ENCODE measurements at places on chromosomes 6 and 20.

DNA sequence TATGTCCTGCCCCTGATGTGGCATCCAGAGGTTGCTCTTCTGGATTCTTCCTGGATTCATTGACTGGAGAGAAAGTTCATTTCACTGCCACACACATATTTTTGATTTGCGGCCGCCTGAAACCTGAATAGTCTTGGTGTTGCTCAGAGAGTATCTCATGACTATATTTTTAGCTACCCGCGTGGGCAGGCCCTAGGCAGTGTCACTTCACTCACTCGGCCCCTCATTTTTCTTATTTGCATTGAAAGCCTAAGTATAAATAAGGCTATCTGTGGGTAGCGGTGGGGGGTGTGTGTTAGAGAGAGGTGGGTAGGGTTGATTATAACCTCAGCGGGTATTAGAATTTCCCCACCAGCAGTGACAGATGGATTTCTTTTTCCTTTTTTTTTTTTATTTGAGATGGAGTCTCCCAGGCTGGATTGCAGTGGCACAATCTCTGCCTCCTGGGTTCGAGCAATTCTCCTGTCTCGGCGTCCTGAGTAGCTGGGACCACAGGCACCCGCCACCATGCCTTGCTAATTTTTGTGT lies 113.5 kb downstream of the JARID2 start:
- no peak for DNase-seq

- no peak for DNase-seq
Measured at GRCh38 chr6:126376682-126377081, 36.8 kb downstream of the CENPW start.

DNA sequence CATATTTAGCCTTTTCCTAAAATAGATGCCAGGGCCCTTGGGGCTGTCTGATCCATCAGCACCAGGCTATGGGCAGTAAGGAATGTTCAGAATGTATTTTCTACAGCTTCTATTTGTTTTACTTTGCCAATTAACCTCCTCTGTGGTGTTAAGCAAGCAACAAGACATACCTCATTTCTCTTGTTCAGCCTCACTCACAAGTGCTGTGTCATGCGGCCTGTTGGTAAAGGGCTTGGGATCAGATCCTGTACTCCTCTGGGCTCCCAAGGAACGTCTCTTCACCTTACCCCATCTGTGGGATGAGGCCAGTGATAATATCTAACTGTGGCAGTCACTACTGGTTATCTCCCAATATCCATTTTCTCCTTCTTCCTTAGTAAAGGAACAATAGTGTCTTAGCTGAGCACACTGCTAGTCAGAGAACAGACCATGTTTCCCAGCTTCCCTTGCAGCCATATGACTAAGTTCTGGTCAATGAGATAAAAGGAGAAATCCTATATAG lies 7.0 kb upstream of the DSTN start:
- no peak for DNase-seq

GRCh38 chr6:255751-256083 lies 36.6 kb upstream of the DUSP22 start:
- DNase-seq = no peak

- no peak for DNase-seq
Measured at GRCh38 chr20:30892541-30893345, 364.7 kb upstream of the DEFB115 start.

DNA sequence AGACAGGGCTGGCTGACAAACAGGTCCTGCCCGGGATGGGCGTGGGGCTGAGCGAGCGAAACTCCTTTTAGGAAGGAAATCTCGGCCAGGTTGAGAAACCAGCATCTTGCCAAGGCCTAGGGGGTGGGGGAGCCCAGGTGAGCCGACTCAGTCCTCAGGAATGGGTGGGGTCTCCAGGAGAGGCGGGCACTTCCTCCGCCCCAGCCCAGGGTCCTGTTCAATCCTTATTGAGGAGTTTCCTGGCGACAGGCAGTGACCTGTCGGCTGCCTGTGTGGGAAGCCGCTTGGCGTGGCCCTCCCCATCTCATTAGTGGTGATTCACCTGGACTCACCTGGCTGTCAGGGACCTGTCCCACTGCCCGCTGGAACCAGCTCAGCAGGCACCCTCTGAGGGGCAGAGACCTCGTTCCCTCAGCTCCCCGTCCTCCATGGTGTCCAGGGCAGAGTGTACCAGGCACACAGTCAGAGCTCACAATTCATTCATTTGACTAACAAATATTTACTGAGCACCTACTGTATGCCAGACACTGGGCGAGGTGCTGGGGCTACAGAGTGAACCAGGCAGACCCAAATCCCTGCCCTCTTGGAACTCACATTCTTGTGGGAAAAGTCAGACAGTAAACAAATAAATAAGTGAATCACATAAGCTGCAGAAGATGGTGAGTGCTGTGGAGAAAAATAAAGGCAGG lies 51.1 kb downstream of the FGD2 start:
- no peak for DNase-seq

GRCh38 chr6:132279592-132280139 lies 121.6 kb downstream of the MOXD1 start:
- peak; percentile 47 for DNase-seq

DNA sequence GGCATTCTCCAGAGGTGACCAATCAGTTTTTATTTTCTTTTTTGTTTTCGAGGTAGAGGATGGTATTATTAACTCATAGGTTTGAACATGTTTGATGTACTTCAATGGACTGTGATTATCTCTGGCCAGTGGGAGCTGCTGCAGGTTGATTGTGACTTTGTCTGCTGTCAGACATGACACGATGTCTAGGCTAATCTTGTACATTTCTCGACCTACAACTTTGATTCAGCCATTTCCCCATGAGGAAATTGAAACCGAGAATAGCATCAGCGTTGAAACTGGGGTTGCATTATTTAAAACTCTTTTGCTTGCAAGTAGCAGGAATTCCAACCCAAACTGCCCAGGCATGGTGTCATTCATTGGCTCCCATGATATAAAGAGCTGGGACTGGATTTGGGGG lies 218.9 kb downstream of the CDH26 start:
- DNase-seq = no peak

DNA sequence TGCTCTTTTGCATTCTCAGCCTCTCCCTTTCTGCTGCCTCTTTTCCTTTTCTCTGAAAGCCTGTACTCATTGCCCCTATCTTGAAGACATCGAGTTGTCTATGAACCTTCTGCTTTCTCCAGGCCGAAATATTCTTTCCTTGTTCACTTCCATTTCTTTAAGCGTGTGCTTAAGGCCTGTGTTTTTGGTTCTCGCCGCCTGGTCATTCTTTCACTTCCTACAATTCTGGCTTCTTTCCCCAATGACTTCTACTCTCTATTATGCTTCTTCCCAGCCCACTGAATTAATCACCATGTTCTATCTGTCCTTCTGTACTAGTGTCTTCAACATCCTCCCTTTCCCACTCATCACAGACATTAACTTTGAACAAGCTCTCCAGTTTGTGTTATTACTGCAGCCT lies 69.6 kb downstream of the C6orf52 start:
- no peak for DNase-seq

DNA sequence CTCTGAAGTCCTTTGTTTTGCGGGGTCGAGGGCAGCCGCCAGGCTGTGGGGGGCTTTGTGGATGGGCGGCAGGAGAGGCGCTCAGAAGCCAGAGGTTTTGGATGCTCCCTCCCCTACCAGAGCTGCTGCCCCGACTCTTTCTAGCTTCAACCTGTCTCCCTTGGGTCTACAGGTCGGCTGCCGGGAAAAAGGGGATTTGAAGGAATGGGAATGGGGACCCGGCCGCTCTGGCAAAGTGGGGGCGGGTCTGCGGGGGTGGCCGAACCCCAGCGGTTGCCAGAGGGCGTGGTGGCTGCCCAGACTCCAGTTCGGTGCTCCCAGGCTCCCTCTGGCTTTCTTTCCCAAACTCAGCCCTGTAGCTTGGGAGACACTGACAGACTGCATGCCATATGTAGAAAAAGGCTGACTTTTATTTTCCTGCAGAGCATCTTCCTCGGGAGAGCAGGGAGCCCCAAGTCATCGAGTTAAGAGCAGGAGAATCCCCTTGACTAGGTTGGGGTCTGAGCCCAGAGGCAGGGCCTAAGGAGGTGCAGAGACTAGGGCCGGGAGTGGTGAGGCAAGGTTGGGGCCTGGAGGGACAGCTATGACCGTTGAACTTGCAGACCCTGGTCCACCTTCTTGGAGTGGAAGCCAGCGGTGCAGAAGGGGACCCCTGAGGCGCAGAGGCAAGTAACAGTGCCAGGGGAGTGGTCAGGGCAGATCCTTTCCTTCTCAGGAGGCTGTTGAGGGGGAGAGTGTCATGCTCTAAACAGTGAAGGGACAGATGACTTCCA lies 1.4 kb upstream of the PPP1R18 start:
- DNase-seq = no peak

GRCh38 chr20:60851826-60852704 lies 400.0 kb upstream of the CDH4 start:
- no peak for DNase-seq

- no peak for DNase-seq
Measured at GRCh38 chr6:113629975-113630737, 227.0 kb upstream of the MARCKS start.

DNA sequence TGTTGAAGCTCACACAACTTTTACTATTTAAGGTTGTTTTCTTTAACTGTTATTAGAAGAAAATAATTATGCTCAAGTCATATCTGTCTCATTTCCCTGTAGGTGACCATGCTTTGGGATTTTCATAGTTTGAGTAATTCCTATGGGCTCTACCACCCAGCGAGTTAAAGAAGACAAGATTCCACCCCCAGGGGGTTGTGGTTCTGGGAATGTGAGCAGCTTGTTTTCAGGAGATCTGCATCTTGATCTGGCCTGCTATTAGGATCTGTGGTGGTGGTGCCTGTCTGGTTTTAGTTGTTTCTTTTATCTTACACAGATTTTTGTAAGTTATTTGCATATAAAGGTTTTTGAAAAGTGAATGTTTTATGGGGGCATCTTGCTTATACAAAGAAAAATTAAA lies 20.2 kb upstream of the REV3L start:
- DNase-seq = no peak

GRCh38 chr20:37895166-37895565 lies 7.8 kb upstream of the VSTM2L start:
- no peak for DNase-seq

- no peak for DNase-seq
Measured at GRCh38 chr20:31593221-31594001, 11.7 kb upstream of the ID1 start.

DNA sequence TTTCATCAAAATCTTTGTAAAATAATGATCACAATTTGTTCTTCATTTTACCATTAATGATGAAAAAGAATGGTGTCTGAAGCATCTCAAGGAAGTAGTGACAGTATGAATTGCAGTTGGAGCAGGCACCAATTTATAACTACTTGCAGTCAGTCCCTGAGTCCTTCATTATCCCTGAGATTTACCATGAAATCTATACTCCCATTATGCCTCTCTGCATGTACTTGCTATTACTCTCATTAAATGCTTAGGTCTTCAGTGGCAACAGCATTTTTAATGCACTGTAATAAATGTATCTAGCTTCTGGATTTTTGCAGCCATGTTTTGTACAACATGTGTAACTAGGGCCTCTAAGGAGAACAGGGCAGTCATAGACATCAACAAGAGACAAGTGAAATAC lies 708.8 kb downstream of the EYS start:
- no peak for DNase-seq

- no peak for DNase-seq
Measured at GRCh38 chr6:95240514-95240913, 336.8 kb upstream of the MANEA start.

- no peak for DNase-seq
Measured at GRCh38 chr6:111503660-111504059, 20.6 kb upstream of the REV3L start.

- DNase-seq = no peak
Measured at GRCh38 chr6:92779746-92780145, 639.6 kb downstream of the EPHA7 start.

- DNase-seq = no peak
Measured at GRCh38 chr6:67606906-67607828, 1027.9 kb upstream of the ADGRB3 start.

GRCh38 chr6:145204301-145204700 lies 531.0 kb downstream of the EPM2A start:
- no peak for DNase-seq
